ENCODE measurements at places on chromosomes 12 and 14.

DNA sequence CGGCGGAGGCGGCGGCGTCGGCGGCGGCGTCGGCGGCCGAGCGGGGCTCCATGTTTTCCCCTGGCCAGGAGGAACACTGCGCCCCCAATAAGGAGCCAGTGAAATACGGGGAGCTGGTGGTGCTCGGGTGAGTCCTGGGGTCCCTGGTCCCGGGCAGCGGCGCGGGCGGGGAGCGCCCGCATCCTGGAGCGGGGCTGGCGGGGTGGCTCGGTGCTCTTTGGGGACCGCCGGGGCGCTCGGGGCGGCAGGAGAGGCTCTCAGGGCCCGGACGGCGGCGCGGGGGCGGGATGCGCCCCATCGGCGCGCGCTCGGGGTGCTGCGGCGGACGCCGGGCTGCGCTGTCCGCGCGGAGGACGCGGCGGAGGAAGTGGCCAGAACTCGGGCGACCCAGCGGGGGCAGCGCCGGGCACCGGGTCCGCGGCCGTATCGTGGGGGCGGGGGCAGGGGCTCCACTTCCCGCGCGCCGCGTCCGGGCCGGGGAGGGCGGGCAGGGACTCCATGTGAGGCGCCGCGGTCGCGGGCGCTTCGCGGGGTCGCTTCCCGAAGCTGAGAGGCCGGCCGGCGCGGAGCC is 485 bp downstream of the PELI2 start:
- no peak for DNase-seq

DNA sequence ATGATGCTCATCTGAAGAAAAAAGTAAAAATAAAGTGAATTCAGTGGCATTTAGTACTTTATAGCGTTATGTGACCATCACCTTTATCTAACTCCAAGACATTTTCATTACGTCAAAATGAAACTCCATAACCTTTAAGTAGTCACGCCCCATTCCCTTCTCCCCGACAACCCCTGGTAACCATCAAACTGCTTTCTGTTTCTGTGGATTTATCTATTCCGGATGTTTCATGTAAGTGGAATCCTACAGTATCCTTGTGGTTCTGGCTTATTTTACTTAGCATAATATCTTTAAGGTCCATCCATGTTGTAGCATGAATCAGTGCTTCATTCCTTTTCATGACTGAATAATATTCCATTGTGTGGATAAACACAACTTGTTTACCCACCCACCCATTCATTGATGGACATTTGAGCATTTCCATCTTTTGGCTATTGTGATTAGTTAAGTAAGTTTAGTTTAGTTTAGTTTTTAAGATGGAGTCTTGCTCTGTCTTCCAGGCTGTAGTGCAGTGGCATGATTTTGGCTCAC is 18.5 kb upstream of the MAP1LC3B2 start:
- no peak for DNase-seq

DNA sequence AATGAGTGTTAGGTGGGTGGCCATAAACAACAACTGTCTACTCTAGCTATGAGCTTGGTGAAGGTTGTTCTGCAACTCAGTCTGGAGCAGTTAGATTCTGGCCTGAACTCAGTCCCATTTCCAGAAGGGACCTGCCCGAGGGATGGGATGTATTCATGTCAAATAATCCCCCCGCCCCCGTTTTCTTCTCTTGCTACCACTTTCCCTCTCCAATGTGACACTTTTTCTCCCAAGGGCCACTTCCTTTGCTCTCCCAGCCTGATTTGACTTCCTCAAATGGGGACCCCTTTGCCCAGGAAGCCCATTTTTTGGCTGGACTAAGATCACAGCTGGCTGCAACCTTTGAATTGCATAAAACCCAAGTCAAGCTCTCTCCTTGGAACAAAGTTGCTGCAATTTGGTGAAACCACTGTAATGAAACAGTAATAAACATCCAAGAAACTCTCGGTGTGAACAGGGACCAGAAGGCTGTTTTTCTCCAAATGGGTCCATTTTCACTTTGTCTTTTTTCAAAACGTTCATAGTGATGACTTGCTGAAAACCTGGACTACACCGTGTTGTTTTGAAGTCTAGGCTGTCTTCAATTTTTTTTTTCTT is 137.2 kb upstream of the GSC start:
- DNase-seq = no peak

DNA sequence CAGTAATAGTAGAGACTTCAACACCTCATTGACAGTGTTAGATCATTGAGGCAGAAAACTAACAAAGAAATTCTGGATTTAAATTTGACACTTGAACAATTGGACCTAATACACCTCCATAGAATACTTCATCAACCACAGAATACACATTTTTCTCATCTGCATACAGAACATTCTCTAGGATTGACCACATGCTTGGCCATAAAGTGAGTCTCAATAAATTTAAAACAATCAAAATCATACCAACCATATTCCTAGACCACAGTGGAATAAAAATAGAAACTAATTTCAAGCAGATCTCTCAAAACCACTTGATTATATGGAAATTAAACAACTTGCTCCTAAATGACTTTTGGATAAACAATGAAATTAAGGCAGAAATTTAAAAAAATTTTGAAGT is 82.3 kb downstream of the SLC38A4 start:
- no peak for DNase-seq

- no peak for DNase-seq
Measured at GRCh38 chr12:7434670-7435069, 9.3 kb downstream of the CD163L1 start.

GRCh38 chr12:10919809-10920208 is 9.2 kb upstream of the PRH2 start:
- DNase-seq = no peak

GRCh38 chr12:92248977-92249376 is 103.3 kb upstream of the BTG1 start:
- no peak for DNase-seq

GRCh38 chr12:82708061-82708879 is 21.6 kb downstream of the TMTC2 start:
- DNase-seq = no peak

DNA sequence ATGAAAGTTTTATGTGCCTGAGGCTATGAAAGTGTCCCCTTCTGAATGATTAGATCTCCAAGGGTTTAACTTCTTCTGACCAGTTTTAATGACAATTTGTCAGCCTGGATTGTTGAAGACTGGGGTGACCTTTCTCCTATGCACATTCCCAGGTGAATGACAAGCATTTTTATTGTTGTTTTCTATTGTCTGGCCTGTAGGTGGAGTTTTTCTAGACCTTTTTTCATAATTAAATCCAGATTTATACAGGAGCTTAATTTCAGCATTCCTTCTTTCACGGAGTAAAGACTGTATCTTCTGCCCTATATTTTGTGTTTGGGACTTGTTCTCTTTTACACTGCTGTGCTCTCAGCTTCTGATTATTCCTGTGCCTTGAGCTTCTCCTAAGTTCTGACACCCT is 125.0 kb upstream of the FAR2 start:
- DNase-seq = no peak

DNA sequence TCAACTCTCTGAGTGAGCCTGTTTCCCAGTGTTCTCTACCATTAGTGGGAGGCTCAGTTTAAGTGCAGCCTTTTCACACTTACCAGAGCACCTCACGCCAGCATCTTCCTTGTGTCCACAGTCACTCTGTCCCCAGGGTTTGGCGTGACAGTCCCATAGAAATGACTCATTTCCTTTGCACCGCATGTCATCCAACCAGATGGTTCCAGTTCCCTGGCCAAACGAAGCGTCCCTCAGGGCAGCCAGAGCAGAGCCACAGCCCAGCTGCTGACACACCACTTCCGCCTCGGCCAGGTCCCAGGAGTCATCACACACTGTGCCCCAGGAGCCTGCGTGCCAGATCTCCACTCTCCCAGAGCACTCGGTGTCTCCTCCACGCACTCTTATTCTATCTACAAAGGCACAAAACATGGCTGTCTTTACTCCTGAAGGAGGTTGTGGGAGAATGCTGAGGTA is 65.4 kb downstream of the ACSM4 start:
- DNase-seq = no peak

- peak; percentile 90 for DNase-seq
Measured at GRCh38 chr14:50542941-50543418, 10.6 kb upstream of the MAP4K5 start.

DNA sequence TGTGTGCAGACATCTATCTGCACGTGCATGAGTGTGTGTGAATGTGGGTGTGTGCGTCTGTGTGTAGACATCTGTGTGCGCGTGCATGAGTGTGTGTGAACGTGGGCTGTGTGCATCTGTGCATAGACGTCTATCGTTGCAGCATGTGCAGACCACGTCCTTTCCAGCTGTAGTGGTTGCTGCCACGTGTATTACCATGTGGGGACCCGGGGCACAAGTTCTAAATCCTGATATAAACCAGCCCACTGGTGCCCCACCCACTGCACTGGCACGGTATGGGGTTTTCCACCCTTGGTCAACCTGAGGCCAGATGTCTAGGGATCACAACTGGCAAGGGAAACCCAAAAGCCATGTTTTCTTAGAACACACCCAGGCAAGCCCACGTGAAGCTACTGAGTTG is 197.0 kb downstream of the ANO2 start:
- no peak for DNase-seq

- DNase-seq = no peak
Measured at GRCh38 chr12:121514184-121514742, 66.6 kb downstream of the KDM2B start.

- no peak for DNase-seq
Measured at GRCh38 chr14:71654810-71655209, 277.4 kb upstream of the RGS6 start.

- no peak for DNase-seq
Measured at GRCh38 chr12:94488463-94488862, 28.8 kb upstream of the CEP83 start.

All from NCI-H748 treated with DMSO at 0.1 percent for 48 hours (cell line).